ENCODE measurements at places on chromosomes 7 and 10.

- no peak for DNase-seq
Observed at GRCh38 chr10:21191512-21191911, 294.4 kb upstream of the NEBL start.

GRCh38 chr7:153354071-153354470 lies 594.5 kb downstream of the ACTR3B start:
- no peak for DNase-seq

DNA sequence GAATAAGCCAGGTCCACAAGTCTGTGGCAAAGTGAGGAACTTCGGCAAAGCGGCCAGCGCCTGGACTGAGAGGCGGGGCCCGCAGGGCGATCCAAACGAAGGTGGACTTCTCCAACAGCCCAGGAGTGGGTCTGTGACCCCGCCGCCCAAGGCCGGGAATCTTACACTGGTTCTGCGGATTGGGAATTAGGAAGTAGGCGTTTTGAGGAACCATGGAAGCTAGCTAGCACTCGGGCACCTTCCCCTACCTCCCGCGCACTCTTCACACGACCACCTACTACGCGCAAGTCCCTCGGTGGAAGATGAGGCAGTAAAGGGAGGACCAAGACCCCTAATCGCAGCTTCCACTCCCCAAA lies 570 bp upstream of the ARF5 start:
- DNase-seq, result no peak

GRCh38 chr10:126094537-126094936 lies 198.2 kb downstream of the FANK1 start:
- DNase-seq, result no peak

DNA sequence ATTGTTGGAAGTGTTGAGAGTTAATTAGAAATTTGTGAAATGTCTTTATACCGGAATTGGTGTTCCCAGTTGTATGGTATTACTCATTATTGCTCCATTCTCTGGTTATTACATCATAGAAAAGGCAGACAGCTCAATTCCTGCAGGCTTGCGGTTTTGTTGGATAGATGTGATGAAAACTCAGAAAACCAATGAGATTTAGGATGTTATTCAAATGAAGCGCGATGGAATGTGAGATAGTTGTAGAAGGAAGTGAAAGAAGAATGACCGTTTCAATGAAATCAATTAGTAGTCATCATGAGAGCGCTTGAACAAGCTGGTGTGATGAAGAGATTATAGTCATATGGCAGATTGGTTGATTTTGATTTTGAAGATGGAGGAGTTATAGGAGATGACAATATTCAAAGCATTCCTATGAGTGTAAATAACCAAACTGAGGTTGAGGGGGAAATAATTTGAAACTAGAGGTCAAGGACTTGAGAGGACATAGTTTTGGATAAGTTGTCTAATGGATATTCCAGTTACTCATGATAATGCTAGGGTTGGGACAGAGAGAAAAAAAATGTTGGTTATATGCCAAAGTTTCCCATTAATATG lies 991.5 kb downstream of the NRG3 start:
- DNase-seq, result no peak

GRCh38 chr10:74766501-74766900 lies 59.9 kb upstream of the KAT6B start:
- no peak for DNase-seq
